ENCODE measurements at places on chromosomes 16 and 17.

DNA sequence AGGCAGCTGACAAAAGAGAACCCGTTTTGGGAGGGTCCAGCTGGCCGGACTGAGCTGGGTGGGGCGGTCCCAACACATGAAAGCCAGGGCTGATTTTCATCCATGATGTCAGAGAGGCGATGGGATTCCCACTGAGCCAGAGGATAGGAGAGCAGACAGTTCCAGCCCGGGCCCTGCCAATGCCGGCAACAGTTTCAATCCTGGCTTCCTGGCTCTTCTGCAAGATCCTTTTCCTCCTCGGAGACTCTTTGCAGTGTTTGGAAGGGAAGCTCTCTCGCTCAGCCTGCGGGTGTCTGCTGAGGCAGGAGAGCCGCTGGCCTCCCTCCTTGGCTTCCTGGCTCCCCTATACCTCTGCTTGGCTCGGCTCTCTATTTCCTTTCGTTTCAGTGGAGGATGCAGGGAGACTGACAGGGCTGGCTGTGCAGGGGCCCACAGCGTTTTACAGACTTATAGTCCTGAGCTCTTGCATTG is 145.5 kb upstream of the SOX9 start:
- DNase-seq: no peak

DNA sequence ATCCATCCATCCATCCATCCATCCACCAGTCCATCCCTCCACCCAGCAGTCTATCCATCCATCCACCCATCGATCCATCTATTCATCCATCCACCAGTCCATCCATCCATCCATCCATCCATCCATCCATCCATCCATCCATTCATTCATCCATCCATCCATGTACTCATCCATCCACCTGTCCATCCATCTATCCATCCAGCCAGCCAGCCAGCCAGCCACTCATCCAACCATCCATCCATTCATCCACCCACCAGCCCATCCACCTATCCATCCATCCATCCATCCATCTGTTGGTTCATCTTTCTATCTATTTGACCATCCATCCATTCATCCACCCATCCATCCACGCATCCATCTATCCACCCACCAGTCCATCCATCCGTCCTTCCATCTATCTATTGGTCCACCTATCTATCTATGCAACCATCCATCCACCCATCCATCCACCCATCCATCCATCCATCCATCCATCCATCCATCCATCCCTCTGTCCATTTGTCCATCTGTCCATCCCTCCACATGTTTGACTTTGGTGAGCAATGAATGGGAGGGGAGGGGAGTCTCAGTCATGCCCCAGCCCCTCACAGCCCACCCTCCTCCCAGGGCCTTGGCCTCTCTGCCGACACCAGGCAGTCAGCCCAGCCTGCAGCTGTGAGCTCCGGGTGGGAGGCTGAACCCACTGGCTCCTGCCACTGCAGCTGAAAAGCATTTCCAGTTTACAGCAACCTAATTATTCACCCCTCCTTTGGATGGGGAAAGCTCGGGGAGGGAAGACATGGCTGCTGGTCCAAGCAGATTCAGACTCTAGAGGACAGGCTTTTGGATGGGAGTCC is 38.1 kb upstream of the SSTR5 start:
- no peak for DNase-seq

DNA sequence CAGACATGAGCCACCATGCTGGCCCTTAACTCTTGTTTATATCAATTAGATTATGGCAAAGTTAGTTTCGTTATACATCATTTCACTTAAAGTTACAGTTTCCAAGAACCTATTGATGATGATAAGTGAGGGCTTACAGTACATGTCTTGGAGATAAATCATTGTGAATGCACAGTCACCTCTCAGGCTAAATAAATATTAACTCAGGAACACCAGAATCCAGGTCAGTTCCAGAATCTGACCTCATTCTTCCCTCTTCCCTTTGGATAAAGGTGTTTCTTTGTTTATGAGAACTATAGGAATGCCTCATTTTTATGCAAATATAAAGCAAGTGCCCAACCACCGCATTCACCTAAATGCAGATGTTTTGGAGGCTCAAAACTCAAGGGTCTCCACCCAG is 48.4 kb upstream of the CRYM start:
- no peak for DNase-seq

DNA sequence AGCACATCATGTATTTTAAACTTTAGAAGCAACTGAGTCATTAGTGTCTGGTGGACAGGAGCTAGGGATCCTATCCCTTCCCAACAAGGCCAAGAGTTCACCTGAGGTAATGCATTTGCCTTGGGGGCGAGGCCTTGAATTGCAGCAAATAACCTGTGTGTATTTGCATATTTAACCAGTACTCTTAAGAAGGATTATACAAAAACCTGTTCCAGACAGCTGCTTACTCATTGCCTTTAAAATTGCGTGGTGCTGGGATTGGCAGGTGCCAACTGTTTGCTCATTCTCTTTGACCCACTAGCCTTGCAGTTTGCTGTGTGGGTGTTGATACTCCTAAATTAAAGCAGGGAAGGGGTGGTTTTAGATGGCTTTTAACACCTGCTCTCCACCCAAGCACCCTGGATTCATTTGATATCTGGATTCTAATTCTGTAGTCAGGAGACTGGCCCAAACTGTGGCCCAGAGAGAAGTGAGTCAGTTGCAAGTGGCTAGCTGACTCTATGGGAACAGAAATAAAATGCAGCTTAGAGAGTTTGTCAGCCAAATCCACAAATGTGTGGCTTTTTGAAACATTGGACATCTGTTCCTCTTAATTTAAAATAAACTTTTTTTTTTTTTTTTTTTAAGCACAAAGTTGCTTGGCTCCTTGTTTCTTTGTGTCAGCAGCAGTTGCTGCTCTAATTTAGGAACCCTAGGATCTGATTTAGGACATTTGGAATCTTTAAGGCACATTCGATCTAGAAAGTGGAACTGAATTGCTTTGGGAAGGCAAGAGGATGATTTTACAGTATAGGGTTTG is 46.9 kb downstream of the TUBD1 start:
- DNase-seq: no peak

DNA sequence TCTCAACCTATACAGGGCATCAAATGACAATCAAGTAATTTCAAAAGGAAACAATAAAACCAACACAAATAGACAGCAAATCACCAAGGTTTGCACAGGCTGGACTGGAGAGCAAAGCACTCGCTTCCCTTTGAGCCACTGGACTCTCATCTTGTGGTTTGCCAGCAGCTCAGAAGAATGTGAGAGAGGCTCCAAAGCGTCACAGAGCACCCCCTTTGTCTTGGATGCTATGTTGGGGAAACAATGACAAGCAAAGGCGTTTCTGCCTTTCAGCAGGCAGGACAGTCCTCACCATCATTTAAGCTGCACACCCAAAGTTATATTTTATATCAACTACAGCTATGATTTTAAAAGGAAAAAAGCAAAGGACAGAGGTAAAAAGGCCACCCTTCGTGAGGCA is 13.2 kb downstream of the SLC6A4 start:
- DNase-seq: no peak
